AG08395 (cell line): ENCODE measurements at places on chromosomes 16 and 17.

GRCh38 chr17:39928858-39929645 is 1.5 kb downstream of the LRRC3C start:
- peak; percentile 85 for DNase-seq

DNA sequence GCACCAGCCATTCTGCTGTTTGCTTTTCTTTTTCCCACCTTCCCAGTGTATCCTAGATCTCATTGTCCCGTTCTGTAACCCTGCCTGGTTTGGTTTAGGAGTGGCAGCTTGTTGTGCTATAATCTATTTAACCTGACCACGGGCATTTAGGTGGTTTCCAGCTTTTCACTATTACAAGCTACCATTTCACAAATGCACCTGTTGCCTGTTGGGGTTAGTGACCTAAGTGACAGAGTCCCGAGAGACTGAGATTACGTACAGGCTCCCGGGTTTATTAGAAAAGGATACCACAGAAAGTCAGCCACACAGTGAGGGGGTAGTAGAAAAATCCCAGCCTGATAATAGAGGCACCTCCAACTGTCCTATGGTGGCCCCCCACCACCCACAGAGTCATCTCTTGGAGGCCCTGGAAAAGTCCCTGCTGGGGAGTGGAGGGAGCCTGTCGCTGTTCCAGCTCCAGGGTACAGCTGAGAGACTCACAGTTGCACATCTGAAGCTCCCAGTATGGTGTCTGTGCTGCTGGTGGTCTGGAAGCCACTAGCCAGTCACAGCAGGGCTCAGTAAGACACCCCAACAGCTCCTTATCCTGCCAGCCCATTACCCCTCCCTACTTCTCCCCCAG is 21.2 kb downstream of the CLEC16A start:
- no peak for DNase-seq

DNA sequence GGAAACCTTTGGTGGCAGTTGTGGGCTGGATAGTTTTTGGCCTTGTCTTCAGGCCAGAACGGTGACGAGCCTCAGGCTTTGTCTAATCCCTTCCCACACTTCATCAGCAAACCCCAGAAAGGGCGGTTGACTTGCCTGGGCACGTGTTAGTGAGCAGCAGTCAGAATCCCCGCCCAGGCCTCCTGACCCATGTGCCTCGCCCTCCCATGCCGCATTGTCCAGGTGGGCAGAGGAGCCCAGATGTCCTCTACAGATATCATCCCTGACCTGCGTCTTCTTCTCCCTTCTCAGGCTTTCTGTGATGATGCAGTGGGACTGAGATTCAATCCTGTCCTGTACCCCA is 82.5 kb downstream of the OR1D5 start:
- DNase-seq: no peak

DNA sequence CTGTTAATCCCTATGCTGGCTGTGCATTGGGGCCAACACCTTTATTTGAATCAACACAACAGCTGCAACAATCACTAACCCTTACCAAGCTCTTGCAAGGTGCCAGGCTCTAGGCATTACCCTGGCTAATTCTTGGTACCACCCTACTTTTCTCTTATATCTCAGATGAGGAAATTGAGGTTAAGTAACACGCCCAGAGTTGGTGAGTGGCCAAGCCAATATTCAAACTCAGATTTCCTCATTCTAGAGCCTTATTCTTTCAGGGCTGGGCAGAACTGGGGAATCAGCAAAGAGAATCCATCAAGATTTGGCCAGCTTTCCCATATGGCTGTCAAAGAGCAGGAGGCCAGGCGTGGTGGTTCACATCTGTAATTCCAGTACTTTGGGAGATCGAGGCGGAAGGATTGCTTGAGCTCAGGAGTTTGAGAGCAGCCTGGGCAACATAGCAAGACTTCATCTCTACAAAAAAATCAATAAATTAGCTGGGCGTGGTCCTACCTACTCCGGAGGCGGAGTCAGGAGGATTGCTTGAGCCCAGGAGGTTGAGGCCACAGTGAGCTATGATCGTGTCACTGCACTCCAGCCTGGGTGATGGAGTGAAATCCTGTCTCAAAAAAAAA is 23.7 kb downstream of the ARSG start:
- DNase-seq: no peak

- DNase-seq: peak; percentile 70
These were observed 1.6 kb downstream of the MRM1 start for GRCh38 chr17:36602924-36603384.

DNA sequence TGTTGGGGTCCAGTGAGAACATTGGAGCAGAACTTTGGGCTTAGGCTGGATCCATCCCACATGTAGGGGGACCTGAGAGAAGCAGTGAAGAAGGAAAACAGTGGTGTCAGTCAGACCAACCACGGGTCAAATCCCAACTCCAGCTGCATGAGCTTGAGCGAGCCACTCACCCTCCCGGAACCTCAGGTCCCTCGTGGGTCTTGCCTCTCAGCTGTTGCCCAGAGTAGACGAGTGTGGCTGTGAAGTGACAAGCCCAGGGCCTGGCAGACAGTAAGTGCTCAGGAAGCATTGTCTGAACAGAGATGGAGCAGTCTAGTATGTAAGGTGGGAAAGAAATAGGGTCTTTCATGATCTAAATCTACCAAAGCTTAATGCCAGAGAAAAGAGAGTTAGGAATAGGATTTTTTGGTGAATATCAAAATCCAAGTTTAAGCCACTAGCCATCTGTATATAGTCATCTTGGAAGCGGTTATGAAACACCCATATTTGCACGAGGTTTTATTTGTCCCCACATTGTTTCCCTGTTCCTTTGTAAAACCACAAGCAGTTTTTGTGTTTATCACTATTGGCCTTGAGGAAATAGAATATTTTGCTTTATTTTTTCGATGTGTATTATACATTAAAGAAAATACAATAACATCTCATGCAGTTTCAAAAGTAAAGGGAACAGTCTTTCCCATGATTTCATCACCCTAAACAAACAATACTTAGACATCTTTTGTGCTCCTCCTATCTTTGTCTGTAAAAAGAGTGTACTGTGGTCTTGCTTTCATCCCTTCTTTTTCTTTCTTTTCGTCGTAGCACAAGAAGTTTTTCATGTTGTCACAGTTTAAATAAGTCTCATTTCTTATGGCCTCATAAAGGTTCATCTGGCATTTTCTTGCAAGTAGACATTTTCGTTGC is 112.0 kb downstream of the CLEC16A start:
- no peak for DNase-seq

DNA sequence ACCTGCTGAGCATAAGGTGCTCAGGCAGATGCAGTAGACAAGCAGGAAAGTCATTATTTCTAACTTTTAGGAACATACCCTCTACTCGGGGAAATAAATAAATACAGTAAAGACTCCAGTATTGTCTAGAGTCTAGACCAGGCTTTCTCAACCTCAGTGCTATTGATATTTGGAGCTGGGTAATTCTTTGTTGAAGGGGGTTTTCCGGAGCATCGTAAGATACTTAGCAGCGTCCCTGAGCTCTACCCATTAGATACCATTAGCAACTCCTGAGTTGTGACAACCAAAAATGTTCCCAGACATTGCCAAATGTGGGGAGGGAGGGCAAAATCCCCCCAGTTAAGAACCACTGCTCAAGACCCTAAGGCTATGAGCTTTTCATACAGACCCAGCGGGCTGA is 21.1 kb downstream of the EPOP start:
- no peak for DNase-seq

DNA sequence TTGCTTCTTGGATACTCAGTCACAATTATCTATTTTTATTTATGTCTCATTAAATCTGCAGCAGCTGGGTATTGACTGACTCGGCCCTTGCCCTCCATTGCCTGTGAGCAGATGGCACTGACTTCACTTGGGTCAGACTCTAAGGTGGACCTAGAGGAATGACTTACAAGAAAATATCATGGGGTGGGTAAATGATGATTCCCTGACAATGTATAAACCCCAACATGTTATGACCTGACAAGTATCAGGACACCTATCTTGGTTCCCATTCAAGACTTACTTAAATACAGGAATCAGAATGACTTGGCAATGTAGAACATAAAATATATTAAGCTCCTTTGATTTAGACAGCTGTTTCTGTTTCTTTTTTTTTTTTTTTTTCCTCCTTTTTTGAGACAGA is 953.5 kb downstream of the CDH11 start:
- no peak for DNase-seq

- no peak for DNase-seq
These were observed 29.9 kb downstream of the ABCC12 start for GRCh38 chr16:48125888-48126287.

DNA sequence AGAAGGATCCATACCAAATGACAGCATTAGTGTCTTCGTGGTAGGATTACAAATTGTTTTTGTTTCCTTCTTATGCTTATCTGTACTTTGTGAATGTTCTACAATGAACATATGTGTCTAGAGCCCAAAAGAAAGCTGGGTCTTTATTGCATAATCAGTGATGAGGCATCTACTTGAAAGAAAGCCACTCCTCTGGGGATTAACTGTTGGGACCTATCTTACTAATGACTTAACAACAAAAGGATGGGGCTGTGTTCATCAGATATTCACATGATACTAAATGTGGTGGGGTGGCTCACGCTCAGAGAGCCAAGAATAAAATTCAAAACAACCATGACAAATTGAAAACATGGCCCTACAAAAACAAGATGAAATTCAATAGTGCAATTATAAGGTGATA is 160.2 kb downstream of the RGS9 start:
- DNase-seq: peak; percentile 85

GRCh38 chr16:56424404-56424764 is 961 bp downstream of the AMFR start:
- no peak for DNase-seq

GRCh38 chr16:88806491-88807111 is 3.0 kb downstream of the CDT1 start:
- no peak for DNase-seq

DNA sequence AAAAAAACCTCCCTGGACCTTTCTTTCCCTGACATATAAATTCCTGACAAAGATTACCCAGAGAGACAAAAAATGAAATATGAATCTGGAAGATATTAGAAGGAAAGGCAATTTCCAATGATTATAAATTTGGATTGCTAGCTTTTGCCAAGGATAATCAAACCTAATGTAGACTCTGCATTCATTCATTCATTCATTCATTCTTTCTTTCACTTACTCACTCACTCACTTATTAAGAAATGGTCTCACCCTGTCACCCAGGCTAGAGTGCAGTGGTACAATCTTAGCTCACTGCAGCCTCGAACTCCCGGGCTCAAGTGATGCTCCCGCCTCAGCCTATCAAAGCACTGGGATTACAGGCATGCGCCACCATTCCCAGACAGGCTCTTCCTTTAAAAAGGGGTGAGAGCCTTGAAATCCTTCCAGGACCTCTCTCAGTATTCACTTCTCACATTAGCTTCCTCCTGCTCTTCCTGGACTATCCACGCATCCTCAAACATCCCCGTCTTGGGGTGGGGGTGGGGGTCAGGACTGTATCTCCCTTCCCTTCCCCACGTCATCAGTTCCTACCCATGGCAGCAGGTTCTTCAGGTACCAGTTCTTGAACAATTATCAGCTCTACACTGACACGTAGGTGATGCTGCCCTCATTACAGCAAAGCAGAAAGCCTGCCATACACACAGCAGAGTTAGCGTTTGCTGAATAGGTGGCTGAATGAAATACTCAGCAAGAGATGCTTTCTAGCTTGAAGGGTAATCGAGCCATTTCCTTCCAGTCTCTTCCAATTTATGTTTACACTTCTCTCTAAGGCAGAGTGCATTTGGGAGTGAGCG is 19.8 kb downstream of the PRPSAP1 start:
- DNase-seq: no peak

DNA sequence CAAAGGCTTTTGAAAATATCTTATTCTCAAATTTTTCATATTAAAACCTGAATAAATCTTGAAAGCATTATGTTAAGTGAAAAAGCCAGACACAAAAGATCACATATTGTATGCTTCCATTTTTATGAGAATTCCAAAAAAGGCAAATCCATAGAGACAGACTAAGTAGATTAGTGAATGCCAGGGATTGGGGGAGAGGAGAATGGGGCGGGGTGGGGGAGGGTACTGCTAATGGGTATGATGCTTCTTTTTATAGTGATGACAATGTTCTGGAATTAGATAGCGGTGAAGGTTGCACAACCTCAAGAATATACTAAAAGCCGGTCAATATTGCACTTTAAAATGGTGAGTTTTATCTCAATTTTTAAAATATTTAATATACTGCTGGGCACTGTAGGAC is 44.0 kb downstream of the XPO6 start:
- no peak for DNase-seq

- DNase-seq: peak; percentile 90
These were observed 31.4 kb downstream of the B9D1 start for GRCh38 chr17:19331134-19331533.

DNA sequence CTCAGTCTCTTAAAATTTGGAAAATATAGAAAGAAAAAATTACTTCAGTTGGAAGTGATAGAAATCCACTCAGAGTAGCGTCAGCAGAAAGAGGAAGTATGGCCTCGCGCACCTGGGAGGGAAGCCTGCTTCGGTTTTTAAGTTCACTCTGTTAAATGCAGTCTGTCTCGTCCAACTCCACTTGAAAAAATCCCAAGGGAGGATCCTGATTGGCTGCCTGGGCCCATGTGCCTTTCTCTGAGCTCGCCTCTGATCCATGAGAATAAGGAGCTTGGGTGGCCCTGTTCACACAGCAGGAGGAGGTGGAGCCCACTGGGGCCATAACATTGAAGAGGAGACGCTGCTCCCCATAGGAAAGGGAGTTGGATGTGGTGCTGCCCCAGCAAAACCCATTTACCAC is 40.7 kb downstream of the DNAJA2 start:
- DNase-seq: no peak

DNA sequence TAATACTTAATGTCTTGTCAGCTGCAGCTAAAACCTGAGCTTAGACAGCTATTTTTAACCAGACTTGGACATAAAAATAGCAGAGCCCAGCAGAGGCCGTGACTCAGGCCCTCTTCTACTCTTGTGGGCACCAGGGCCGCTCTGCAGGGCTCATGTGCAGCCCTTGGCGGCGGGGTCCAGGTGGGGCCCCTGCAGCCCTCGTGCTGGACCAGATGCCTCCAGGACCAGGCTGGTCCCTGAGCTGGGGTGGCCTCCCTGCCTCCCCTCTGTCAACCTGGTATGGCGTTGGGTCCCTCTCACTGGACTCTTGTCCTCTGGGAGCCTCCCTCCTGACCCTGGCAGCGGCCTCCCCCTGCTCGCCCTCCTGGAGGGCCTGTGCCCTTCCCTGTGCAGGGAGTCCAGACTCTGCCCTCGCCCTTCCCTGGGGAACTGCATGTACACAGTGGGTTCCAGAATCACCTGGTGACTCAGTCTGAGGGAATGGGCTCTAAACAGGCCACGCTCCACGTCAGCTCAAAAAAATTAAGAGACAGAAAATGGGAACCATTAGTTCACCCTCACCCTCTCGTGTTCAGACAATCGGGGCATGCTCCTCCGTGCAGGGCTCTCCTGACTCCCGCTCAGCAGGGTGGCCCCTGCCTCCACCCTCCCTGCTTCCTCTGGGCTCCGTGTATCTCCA is 9.7 kb downstream of the CDK5R1 start:
- DNase-seq: peak; percentile 68

GRCh38 chr16:1094601-1095449 is 1.2 kb downstream of the C1QTNF8 start:
- DNase-seq: no peak

- no peak for DNase-seq
These were observed 67.8 kb upstream of the LHX1 start for GRCh38 chr17:36869441-36869840.

- peak; percentile 68 for DNase-seq
These were observed 98.9 kb downstream of the N4BP1 start for GRCh38 chr16:48511071-48511540.

- DNase-seq: peak; percentile 89
These were observed 19.8 kb downstream of the COX4I1 start for GRCh38 chr16:85819245-85819644.
